MG63 (cell line): ENCODE measurements at places on chromosomes 5 and 9. TPM values are rescaled to one million over a fixed set of nuclear protein-coding genes. Genes with fewer than 3 reads are reported as not detected.

DNA sequence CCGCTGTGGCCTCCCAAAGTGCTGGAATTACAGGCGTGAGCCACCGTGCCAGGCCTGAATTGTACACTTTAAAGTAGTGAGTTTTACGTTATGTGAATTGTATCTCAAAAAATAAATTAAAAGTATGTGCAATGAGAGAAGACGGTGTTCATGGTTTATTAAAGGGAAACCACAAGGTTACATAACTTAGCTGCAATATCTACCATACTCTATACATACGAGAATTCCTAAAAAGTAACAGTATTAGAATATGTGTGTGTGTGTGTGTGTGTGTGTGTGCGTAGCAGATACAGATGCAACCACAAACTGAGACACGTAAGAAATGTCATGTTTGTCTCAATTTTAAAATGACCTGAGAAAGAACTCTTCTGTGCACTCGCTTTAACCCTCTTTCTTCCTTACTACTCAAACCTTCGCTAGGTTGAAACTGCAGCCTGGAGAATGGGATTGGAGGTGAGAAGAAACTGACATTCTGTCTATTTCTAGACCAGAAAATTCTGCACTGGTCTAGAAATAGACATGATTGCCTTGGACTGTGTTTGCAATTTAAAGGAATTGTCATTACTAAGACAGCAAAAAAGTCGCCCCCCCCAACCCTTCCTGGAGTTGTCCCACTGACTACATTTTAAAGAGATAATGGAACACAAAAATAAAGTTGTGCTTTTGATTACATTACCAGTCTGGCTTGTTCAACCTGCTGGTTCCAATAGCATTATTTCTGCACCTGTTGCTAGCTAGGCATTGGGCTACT, 167.0 kb downstream of the RGS3 start:
- no peak for DNase-seq

DNA sequence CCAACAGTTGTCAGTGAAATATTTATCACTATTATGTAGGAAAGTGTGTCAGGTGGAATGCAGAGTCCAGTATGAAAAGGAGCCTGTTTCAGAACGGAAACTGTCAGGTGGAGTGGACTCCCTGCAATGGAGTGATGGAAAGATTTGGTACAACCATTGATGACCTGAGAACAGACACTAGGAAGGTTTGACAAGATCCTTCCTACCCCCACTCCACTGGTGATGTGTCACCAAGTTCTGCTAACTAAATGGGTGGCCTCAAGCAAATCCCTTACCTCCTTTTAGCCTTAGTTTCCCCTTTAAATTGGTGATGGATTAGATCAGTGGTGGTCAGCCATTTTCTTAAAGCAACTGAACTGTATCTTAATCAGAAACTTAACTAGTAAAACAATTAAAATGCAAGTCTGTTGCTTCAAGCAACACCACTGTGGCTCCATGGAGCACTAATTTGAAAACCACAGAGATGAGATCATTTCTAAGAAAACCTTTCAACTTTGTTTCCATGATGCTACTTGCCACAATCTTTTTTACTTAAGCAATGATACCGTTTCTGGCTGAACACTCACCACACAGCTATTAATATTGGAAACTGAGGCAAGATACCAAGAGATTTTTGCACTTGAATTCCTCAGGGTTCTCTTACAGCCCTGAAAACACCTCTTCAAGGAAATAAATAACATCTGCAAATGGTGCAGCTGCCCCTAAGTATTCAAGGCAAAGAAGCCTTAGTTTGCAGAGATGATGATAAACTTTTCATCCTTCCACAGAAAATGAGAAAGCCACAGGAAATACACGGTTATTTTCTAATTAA, 140.6 kb downstream of the ERCC6L2 start:
- no peak for DNase-seq

DNA sequence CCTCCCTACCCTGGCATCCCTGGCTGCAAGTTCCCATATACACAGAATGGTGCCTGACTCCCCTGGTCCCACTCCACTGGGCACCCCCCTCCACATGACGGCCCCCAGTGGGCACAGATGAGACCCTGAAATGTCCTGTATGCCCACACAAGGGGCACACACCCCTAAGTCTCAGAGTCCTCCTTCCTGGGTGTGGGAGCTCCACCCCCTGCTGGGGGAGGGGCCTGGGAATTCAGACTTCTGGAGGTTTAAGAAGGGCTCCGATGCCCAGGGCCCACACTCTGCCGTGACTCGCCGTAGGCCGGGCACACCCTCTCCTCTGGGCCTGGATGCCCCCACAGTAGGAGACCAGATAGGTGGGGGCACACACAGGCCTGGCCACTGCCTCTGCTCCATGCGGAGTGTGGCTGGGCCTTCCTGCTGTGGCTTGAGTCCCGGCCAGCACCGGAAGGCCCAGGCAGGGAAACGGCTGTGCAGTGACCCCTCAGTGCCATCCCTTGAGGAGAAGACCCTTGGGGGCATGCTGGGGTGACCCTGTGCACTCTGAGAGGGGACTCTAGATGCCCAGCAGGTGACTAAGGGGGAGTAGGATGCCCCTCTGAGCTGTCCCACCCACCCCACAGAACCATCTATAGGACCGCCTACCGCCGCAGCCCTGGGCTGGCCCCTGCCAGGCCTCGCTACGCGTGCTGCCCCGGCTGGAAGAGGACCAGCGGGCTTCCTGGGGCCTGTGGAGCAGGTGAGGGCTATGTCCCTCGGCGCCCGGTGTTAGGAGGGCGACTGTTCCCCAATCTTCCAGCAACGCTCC, 6.5 kb downstream of the EGFL7 start:
- DNase-seq: peak; percentile 53

GRCh38 chr9:13555989-13556500, 276.6 kb upstream of the MPDZ start:
- no peak for DNase-seq

GRCh38 chr5:143224672-143225071, 178.8 kb downstream of the NR3C1 start:
- DNase-seq: peak; percentile 42

DNA sequence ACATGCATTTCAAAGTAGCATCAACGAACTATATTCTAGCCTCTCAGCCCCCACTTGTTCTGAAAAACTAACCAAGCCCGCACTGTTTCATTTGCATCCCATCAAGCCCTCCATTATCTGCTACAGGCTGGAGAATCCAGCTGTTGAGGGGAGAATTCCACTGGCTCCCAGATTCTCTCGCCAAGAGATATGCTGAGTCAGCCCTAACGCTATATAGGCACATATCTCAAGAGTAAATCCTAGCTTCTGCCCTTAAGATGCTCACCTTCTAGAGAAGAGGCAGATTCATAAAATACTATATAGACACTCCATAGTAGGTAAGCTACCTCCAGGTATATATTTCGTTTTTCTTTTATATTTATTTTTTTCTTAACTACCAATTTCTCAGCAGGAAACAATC, 266.4 kb upstream of the TARS1 start:
- DNase-seq: no peak

GRCh38 chr9:38182321-38182720, 113.3 kb upstream of the SHB start:
- DNase-seq: no peak

DNA sequence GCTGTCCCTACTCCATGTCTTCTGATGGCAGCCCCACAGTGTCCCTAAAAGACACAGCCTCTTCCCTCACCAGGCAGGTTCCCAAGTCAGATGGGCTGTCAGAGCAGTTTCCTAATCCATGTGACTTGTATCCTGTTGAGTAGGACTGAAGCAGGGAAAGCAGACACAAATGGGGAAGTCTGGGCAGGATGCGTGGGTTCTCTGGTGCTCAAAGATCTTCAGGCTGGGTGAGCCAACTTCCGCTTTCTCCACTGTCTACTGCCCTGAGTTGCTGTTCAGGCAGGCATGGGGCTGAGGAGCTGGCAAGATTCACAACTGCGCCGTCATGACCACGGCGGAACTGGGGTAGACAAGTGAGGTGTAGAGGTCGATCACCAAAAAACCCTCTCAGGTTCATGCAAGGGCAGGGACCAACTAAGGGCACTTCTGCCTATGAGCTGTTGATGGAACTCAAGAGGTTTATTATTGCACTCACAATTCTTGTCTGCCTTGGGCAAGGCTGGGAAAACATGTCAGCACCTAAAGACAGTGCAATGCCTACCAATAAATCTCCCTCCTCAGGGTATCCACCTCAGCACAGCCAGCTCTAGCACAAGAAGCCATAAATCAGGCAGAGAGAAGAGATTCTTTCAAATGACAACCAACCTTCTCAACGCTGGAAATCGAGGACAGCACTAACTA, 83.4 kb downstream of the RAPGEF1 start:
- DNase-seq: no peak

FAM221B gene
- total RNA-seq: not detected in 2 replicates

DNA sequence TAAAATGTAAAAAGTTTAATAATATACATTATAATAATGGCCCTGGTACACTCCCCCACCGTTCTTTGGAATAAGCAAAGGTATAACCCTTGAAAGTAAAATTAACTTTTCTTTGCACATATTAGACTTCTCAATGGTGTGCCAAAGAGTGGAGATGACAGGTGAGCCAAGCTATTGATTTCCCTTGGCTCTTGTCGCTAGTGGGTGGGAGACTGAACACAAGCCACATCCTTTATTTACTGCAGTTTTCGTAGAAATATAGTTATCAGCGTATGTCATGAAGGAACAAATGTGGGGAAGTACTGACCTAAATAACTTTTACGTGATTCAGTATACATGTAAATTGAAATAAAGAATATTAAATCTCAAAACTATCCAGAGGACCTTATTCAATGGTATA, 549.3 kb downstream of the RAB3C start:
- no peak for DNase-seq

CACNA1B gene
- not detected in 2 replicates for total RNA-seq

DNA sequence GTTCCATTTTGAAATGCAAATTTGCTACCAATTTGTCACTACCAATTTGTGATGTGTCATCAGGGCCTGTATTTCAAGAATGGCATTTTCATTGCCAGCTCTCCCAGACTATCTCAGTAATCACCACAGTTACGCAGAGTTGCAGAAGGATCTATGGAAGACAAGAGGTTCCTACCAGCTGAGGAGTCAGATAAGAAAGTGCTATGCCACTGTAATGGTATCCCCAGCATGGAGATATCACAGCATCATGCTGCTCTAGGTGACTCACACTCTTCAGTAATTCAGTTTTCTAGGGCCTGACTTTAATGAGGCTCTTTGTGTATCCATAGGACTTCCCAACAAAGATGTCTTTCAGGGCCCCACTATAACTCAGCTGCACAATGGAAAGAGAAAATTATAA, 490.3 kb downstream of the ARHGEF28 start:
- no peak for DNase-seq

- no peak for DNase-seq
These were observed 86.5 kb downstream of the KLHL3 start for GRCh38 chr5:137649228-137649935.

- DNase-seq: no peak
These were observed 88.0 kb upstream of the NFIB start for GRCh38 chr9:14401911-14402310.

DNA sequence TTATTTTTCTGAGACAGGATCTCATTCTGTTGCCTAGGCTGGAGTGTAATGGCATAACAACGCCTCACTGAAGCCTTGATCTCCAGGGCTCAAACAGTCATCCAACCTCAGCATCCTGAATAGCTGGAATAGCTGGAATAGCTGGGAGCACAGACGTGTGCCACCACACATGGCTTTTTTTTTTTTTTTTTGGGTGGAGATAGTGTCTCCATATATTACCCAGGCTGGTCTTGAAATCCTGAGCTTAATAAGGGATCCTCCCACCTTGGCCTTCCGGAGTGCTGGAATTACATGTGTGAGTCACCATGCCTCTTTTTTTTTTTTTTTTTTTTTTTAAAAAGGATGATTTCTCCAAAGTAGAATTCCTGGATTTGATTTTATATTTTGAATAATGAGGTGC, 60.7 kb downstream of the NSD1 start:
- DNase-seq: peak; percentile 80

FSTL4 gene
- not detected in 2 replicates for total RNA-seq

- no peak for DNase-seq
These were observed 682 bp downstream of the MAN1B1 start for GRCh38 chr9:137087409-137087925.

GRCh38 chr5:34011536-34011935, 3.7 kb upstream of the AMACR start:
- DNase-seq: no peak

- no peak for DNase-seq
These were observed 8.2 kb downstream of the ACSL6 start for GRCh38 chr5:132003170-132003744.
